AG09309 (cell line): ENCODE measurements at places on chromosomes 16 and 17.

DNA sequence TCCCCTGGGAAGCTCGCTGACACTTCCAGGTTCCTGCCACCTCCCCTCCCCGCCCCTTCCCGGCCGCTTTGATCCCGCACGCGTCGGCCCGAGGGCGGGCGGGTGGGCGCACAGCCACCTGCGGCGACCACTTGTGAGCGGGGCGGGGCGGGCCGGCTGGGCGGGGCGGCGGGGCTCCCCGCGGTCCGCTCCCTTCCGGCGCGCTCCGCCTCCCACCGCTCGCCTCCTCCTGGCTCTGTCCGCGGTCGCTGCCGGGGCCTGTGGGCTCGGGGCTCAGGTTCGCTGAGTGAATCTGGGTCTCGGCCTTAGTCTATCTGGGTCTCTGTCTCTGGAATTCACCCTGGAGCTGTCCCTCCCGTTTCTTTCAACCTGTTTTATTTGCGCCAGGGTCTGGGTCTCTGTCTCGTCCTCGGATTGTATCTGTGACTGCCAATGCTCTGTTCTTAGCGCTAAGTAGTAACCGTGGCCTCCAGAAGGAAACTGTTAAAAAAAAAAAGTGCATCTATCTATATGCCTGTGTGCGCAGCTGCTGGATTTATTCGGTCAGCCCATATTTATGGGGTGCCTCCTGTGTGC is 2.7 kb upstream of the HES7 start:
- no peak for DNase-seq

GRCh38 chr17:62708587-62708986 is 81.1 kb downstream of the MRC2 start:
- DNase-seq, result no peak

DNA sequence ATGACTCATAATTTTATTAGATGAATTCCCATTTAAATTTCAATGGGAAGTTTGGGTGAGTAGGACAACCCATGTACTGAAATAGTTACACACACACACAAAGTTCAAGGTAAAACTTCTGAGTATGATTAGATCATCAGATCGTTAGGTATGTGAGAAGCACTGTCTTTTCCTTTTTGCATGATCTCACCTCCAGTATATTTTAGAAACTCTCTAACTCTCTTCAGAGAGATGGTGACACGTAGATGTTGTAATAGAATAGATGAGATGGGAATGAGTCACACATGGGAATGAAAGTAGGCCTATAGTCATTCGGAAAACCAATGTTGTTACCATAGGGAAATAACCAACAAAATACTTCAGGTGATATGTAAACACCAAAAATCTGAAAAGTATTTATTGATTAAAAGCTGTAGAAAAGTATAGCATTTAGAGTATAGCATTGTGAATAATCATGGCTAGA is 22.2 kb downstream of the KRT23 start:
- peak; percentile 89 for DNase-seq

DNA sequence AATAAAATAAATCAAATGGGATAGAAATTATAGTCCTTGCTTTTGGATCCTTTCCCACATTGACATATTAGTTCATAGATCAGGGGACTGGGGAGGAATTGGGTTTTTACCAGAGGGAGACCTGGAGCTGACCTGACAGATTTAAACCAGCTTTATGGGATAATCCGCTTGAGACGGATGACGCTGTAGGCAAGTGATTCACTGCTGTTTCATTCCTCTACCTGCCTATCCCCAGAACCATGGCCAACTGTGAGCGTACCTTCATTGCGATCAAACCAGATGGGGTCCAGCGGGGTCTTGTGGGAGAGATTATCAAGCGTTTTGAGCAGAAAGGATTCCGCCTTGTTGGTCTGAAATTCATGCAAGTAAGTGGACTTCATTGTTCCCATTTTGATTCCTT is 2.1 kb downstream of the NME1 start:
- DNase-seq, result no peak

DNA sequence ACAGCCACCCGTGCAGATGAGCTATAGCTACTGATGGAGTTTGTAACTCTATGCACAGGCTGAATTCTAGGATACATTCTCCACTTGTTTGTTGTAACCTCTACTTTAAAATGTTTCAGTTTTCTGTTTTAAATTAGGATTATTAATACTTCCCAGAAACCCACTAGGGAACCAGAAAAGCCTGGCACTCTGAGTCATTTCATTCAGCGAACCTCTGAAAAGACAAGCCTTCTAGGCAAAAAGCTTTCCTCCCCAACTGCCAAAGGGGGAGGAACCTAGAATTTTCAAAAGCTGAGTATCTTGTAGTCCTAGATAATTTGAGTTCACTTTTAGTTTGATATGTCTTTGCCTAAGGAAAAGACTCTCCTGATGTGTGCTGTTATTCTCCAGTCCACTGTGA is 43.2 kb downstream of the GOSR1 start:
- peak; percentile 52 for DNase-seq

GRCh38 chr16:8967132-8967821 is 3.6 kb upstream of the USP7 start:
- no peak for DNase-seq

GRCh38 chr17:57104461-57105175 is 19.6 kb downstream of the AKAP1 start:
- peak; percentile 48 for DNase-seq

GRCh38 chr16:84535408-84535807 is 30.9 kb upstream of the MEAK7 start:
- no peak for DNase-seq

- no peak for DNase-seq
Observed at GRCh38 chr16:11076259-11077018, 132.1 kb downstream of the CLEC16A start.

DNA sequence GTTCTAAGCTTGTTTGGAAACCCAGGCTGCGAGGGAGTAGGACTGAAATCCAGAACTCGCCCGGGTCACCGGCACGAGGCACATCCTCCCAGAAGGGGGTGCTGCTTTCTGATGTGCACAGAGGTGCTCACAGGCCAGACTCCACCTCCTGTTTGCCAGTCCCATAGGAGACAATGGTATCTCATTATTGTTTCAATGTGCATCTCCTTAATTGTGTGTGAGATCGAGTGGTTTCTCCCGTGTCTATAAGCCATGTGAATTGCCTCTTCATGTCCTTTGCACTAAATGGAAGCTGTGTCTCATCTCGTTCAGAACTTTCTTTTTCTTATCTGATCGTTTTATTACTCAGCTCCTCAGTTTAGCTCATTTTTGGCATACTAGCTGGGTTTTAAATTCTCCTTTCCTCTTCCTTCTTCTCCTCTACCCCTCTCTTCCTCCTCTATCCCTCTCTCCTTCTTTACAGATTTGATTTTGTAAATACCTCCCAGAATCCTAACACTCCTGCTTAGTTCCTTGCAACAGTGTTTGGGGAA is 32.1 kb upstream of the PRKCB start:
- DNase-seq, result no peak

DNA sequence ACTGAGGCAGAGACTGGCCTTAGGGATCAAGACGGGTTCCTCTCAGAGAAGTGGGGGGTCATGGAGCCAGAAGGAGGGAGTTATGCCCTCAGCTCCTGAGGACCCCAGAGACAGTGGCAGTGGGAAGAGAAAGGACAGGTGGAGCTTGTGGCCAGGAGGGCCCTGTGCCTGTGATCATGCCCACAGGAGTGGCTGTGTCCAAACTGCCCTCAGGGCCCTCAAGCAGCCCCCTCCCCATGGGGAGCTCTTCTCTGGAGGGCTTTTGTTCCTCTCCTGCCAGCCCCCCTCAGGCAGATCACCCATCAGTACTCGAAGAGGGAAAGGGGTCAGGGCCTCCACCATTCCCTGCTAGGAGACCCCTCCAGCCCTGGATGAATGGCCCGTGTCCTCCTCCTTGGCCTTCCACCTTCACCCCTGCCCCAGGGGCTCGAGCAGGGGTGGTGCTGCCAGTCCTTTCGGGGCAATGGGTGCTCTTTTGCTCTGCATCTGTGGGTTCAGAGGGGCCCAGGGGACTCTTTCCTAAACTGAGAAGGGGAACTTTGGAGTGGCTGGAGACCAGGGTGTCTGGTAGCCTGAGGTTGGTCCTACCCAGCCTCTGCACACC is 52.7 kb downstream of the BEAN1 start:
- DNase-seq, result no peak

DNA sequence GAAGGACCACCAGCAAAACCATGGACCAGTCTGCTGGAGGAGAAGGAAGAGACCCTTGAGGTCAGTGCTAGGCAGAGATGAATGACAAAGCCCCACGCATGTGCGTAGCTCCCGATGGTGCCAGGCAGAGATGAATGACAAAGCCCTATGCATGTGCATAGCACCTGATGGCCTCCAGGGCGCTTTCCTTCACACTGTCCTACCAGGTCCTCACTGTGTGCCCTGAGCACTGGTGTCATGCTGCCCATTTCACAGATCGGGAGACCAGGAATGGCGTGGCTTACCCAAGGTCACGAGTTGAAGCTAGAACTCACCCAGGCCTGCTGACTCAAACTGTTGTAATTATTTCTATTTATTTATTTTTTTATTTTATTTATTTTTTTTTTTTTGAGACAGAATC is 149.6 kb downstream of the KATNIP start:
- DNase-seq, result no peak

DNA sequence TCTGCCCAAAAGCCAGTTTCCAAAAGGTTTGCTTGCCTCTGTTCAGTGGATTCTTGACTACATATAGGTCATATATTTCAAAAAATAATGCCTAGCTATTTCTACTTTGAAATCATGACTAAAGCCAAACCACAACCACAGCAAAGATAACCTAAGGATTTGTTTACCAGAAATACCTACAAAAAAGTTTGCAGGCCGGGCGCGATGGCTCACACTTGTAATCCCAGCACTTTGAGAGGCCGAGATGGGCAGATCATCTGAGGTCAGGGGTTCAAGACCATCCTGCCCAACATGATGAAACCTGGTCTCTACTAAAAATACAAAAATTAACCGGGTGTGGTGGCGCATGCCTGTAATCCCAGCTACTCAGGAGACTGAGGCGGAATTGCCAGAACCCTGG is 15.2 kb downstream of the CARHSP1 start:
- DNase-seq, result no peak

- DNase-seq, result no peak
Observed at GRCh38 chr17:47649972-47650524, 329 bp downstream of the KPNB1 start.

- no peak for DNase-seq
Observed at GRCh38 chr17:69815406-69815805, 259.6 kb upstream of the KCNJ16 start.

DNA sequence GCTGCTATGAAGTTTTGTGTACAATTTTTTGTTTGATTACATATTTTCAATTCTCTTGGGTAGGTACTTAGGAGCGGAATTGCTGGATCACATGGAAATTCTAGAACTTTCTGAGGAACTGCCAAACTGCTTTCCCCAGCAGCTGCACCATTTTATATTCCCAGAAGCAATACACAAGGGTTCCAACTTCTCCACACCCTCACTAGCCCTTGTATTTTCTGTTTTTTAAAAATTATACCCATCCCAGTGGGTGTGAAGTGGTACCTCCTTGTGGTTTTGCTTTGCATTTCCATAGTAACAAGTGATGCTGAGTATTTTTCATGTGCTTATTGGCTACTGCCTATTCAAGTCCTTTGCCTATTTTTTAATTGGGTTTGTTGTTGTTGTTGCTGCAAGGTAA is 20.9 kb downstream of the NACA2 start:
- DNase-seq, result no peak

GRCh38 chr17:39073916-39074315 is 77.5 kb downstream of the PLXDC1 start:
- DNase-seq, result no peak

DNA sequence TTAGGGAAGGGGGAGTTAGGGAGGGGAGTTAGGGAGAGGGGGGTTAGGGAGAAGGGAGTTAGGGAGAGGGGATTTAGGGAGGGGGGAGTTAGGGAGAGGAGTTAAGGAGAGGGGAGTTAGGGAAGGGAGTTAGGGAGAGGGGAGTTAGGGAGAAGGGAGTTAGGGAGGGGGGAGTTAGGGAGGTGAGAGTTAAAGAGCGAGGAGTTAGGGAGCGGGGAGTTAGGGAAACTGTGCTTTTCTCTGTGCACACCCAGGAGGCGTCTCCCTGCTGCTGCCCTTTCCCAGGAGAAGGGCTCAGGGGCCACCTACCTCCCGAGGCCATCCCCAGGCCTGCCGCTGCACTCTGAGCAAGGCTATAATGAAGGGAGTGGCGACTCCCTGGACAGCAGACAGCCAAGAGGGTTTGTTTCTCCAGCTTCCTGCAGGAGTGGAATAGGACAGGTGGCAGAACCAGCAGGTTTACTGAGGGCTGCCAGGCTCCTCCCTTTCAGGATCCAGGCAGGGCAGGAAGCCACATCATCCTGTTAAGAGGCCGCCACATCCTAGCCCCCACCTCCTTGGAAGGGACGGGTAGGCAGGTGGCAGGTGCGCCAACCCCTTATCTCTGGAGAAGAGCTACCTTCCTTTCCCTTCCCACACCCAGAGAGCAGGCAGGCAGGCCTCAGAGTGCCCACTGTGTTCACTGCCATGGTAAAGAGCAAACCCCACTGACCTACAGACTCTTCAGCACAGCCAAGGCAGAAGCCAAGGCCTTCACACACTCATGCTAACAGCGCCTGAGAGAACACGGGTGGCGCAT is 4.3 kb downstream of the CANT1 start:
- DNase-seq, result no peak

DNA sequence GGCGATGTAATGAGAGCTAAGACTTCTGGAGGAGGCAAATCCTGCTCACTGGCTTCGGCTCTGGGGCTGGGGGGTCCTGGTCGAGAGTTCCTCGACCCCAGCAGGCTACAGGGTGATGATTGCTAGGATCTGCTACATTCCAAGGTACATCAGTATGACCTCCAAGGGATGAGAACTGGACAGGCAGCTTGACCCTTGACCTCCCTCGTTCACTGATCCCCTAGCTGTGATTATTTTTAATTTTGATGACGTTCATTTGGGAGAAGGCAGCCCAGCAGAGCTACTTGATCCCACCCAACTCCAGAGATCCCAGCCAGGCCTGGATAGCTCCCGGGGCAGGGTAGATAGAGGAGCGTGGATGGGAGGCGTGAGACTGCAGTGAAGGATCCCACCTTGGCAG is 242.3 kb downstream of the MAF start:
- no peak for DNase-seq

GRCh38 chr17:27893841-27894503 is 807 bp upstream of the LYRM9 start:
- DNase-seq, result no peak

- peak; percentile 71 for DNase-seq
Observed at GRCh38 chr16:84829168-84829965, 9.6 kb downstream of the CRISPLD2 start.

DNA sequence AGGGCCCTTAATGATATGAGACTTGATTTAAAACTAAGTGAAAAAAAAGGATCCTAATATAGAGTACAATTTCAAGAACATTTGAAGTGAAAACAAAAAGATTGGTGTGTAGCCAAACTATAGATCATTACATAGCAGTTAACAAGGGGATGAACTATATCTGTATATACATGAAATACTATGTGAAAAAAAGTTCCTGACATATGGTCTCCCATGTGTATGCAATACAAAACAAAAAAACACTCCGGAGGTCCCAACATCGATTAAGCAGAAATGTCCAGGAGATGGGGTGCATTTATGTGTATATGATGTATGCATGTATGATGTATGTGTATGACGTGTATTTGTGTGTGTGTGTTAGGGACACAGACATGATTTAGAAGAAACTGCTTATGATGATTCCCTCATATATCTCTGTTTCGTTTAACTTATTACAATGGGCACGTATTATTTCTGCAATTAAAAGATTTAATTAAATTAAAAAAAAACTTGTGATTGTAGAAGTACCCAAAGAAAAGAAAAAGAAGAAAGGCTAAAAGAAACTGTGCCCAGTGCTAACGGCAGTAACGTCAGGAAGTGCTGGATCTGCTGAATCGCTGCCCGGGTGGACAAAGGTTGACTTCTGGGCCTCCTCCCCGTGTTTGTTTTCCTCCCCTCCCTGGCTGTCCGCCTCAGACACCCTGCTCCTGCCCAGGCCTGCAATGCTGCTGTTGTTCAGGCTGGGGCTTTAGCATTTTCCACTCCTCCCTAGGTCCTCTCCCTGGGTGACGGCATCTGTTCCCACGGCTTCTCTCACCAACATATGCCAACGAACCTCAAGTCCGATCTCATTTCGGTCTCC is 36.9 kb downstream of the TBX4 start:
- no peak for DNase-seq
